Muscle of arm (tissue), 14 donors: ENCODE measurements at places on chromosomes 2 and 18. TPM values are rescaled to one million over a fixed set of nuclear protein-coding genes. Genes with fewer than 3 reads are reported as not detected.
A peak's percentile ranks its signal among the peaks of the same experiment; 100 is the strongest.

DNA sequence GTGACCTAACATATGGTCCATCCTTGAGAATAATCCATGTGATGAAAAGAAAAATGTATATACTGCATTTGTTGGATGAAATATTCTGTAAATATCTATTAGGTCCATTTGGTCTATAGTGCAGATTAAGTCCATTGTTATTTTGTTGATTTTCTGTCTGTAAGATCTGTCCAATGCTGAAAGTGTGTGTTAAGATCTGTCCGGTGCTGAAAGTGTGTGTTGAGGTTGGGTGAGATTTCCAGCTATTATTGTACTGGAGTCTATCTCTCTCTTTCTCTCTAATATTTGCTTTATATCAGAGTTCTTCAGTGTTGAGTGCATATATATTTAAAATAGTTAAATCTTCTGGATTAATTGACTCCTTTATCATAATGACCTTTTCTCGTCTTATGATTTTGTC is 828.8 kb upstream of the CRIM1 start:
- no peak for DNase-seq

The RTP5 gene
- polyA plus RNA-seq: not detected

The GBX2 gene
- polyA plus RNA-seq: 0.09 TPM

GRCh38 chr2:13611939-13612338 is 895.2 kb downstream of the TRIB2 start:
- no peak for DNase-seq

DNA sequence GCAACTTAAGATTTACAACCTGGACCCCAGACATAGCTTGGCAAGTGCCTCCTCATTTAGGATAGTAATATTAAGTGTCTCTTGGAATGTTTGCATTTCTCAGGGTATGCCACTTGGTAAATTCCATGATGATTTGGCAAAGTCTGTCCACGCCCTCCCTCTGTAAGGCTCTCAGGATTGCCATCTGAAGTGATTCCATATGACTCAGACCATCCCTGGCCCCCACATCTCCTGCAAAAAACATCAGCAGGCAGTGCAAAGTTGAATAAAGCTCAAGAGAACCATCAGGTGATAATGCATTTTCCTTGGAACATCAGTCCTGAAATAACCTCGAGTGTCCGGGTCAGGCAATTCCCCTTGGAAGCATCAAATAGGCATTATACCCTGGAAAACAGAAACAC is 27.1 kb upstream of the PIEZO2 start:
- peak; percentile 71 for DNase-seq

GRCh38 chr2:211157211-211157610 is 600.8 kb downstream of the CPS1 start:
- no peak for DNase-seq

The HOXD4 gene
- polyA plus RNA-seq: 5.9 TPM

The OSR1 gene
- polyA plus RNA-seq: 39.2 TPM
